Astrocyte (in vitro differentiated cells and primary cell): ENCODE measurements at places on chromosomes 7 and 10. TPM values are rescaled to one million over a fixed set of nuclear protein-coding genes. Genes with fewer than 3 reads are reported as not detected.
A peak's percentile ranks its signal among the peaks of the same experiment; 100 is the strongest.

DNA sequence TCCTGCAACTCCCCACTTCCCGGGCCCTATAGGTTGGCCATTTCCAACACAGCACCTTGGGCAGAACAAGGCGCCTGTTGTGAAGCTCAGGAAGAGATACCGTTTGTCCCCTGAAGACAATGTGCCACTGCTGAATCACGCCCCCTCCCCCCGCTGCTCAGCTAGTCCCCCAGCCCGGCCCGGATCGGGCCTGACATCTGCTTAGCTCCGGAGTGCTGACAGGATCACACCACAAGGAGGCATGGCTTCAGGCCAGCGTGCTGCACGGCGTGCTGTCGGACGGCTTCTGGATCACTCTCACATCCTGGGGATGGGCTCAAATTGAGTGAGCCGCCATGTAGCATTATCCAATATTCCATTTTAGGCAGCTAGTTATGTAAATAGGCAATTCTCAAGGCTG is 62.1 kb upstream of the EFCAB10 start:
- H3K27ac ChIP-seq: no peak overlapping the region
- no peak overlapping the region for H3K4me3 ChIP-seq
- H3K4me1 ChIP-seq: peaks cover 4% of the 10 kb centered on the region
- H3K36me3 ChIP-seq: no peaks in the 10 kb centered on the region
- H3K27me3 ChIP-seq: peaks cover 4% of the 10 kb centered on the region

Gene RAMP3
- total RNA-seq: not detected in 2 replicates

DNA sequence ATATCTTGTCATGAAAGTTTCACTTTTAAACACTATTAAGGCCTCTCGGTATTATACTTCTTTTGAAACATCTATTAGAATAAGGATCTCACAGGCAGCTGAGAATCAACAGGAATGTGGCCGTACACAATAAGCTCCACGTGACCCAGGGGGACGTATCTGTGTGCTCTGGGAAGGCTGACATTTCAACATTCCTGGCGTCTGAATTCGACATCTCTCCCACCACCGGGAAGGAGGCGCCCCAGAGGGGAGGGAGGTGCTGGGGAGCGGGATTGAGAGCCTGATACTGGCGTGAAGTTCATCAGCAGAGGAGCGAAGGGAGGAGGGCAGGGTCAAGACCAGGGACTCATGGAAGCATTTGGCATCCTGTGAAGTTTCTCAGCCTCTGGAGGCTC is 401.3 kb downstream of the DNAJB6 start:
- H3K27ac ChIP-seq: no peak overlapping the region
- H3K36me3 ChIP-seq: no peaks in the 10 kb centered on the region
- DNase-seq: peak; percentile 20
- no peak overlapping the region for H3K4me3 ChIP-seq

DNA sequence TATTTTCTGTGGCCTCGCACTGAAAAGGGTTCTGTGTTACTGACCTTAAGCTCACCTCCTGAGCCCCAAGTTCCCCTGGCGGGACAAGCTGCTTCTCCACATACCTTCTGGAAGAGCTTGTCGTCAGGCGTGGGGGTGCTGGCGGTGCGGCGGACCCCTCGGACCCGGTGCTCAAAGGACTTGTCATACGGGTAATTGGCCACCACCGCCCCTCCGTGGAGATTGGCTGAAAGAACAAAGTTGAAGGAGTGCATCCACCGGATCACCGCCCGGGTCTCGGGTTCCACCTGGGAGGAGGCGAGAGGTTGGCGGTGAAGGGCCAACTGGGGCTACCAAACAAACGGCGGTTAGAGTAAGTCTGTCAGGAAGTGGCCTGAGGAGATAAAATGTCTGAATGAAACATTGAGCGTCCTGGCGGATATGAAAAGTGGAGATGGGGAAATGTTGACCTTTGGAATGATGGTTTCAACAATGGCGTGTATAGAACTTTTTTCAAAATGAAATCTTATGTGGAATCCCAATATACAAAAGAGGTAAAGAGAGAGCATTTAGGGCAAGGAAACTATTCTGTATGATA is 16.5 kb downstream of the CPN1 start:
- no peak overlapping the region for H3K4me3 ChIP-seq
- H3K27me3 ChIP-seq: no peaks in the 10 kb centered on the region
- H3K27ac ChIP-seq: no peak overlapping the region
- no peaks in the 10 kb centered on the region for H3K36me3 ChIP-seq

Gene C1GALT1
- total RNA-seq: 38.6 and 40.0 TPM in 2 replicates

Gene TRPV5
- total RNA-seq: not detected in 2 replicates

DNA sequence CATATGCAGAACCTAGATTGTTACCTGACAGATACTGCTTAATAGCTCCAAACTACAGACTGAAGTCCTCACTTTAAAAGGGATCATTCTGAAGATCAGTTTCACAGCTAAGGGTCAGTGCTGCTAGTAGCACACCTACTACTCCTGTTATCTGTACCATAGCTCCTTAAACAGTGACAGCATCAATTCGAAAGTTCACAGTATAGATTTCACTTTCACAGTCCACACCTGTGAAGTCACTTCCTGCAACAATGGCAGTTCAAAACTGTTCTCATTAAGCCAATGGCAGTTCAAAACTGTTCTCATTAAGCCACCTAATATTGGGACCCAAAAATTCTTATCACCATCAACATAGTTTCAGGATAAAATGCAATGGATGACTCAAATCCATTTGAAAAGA is 10.7 kb upstream of the FHIP2A start:
- H3K4me3 ChIP-seq: no peak overlapping the region
- DNase-seq: no peak
- H3K27ac ChIP-seq: no peak overlapping the region
- H3K27me3 ChIP-seq: no peaks in the 10 kb centered on the region
- H3K36me3 ChIP-seq: no peaks in the 10 kb centered on the region

GRCh38 chr10:79382491-79382941 is 35.2 kb downstream of the PPIF start:
- no peaks in the 10 kb centered on the region for H3K27me3 ChIP-seq
- H3K36me3 ChIP-seq: peaks cover under 1% of the 10 kb centered on the region
- H3K4me1 ChIP-seq: peaks cover 24% of the 10 kb centered on the region
- DNase-seq: no peak
- H3K4me3 ChIP-seq: no peak overlapping the region

Gene SPAM1
- total RNA-seq: not detected in 2 replicates

Gene SPDYE1
- not detected in 2 replicates for total RNA-seq

Gene MAGI2
- total RNA-seq: 5.4 and 5.8 TPM in 2 replicates

- H3K27ac ChIP-seq: peak overlapping the region; percentile 9
- peaks cover 17% of the 10 kb centered on the region for H3K4me1 ChIP-seq
- H3K4me3 ChIP-seq: no peak overlapping the region
- H3K36me3 ChIP-seq: peaks cover 3% of the 10 kb centered on the region
These were observed 10.8 kb downstream of the ANXA11 start for GRCh38 chr10:80194373-80195045.

- peak overlapping the region; percentile 30 for H3K27ac ChIP-seq
- no peaks in the 10 kb centered on the region for H3K27me3 ChIP-seq
- peaks cover 10% of the 10 kb centered on the region for H3K4me1 ChIP-seq
- no peak overlapping the region for H3K4me3 ChIP-seq
These were observed 11.3 kb downstream of the GNAI1 start for GRCh38 chr7:80145780-80146422.

DNA sequence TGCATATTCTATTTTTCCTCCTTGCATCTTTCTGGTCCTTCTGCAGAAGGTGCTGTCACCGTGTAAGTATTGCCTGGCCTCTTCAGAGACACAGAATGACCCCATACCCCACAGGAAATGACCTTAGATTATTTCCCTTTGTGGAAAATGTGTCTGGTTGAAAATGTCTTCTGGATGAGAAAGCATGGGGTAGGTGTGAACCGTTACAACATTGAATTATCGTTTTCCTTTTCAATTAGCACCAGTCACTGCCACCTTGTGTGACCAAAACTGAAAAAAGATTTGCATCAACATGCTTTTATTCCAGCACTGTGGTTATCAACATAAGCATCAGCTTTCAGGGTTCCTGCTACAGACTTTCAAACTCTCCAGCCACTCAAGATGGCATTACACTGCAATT is 58.0 kb upstream of the CELF2 start:
- no peak overlapping the region for H3K27ac ChIP-seq
- no peaks in the 10 kb centered on the region for H3K4me1 ChIP-seq
- H3K36me3 ChIP-seq: no peaks in the 10 kb centered on the region
- no peaks in the 10 kb centered on the region for H3K27me3 ChIP-seq

GRCh38 chr7:47827351-47827756 is 120.9 kb downstream of the PKD1L1 start:
- no peak for DNase-seq
- peaks cover 3% of the 10 kb centered on the region for H3K27me3 ChIP-seq
- H3K36me3 ChIP-seq: no peaks in the 10 kb centered on the region
- no peak overlapping the region for H3K27ac ChIP-seq
- no peaks in the 10 kb centered on the region for H3K4me1 ChIP-seq

DNA sequence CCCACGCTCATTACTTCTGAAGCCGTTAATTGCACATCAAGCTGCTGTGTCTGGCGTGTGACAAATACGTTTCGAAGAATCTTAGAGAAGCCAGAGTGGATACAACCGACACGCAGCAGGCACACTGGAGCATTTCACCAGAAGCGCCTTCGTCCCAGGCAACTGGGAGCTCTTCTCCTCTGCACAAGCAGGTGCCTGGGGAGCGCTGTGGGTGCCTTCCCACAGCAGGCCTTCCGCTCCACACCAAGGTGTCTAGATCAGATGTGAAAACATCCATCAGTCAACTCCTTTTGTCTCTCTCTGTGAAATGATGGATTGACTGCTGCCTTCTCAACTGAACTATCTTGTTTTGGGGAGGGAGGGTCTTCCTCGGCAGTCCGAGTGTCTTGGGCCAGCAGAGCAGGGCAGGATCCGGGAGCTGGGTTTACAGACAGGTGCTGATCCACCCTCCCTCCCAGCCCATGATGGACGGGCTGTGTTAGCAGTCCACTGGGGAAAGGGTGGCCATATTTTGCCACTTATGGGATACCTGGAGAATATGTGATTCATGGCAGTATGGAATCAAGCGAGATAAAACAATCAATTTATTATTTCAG is 326.3 kb downstream of the TCERG1L start:
- H3K36me3 ChIP-seq: no peaks in the 10 kb centered on the region
- no peak overlapping the region for H3K27ac ChIP-seq
- no peak overlapping the region for H3K4me3 ChIP-seq
- no peaks in the 10 kb centered on the region for H3K27me3 ChIP-seq
- no peaks in the 10 kb centered on the region for H3K4me1 ChIP-seq

Gene C10orf143
- 0.73 and 0.82 TPM in 2 replicates for total RNA-seq

Gene SEC61G
- 280 TPM in 2 replicates for total RNA-seq

GRCh38 chr10:70699659-70700174 is 27.4 kb downstream of the ADAMTS14 start:
- H3K4me3 ChIP-seq: no peak overlapping the region
- DNase-seq: no peak
- no peaks in the 10 kb centered on the region for H3K27me3 ChIP-seq
- peaks cover 8% of the 10 kb centered on the region for H3K36me3 ChIP-seq
- H3K4me1 ChIP-seq: peaks cover 9% of the 10 kb centered on the region

Gene TCF7L2
- total RNA-seq: 52.1 and 52.4 TPM in 2 replicates

Gene POLR2J2
- total RNA-seq: 3.1 and 3.6 TPM in 2 replicates

GRCh38 chr10:92131275-92131820 is 159.5 kb downstream of the CPEB3 start:
- H3K4me3 ChIP-seq: no peak overlapping the region
- H3K4me1 ChIP-seq: no peaks in the 10 kb centered on the region
- DNase-seq: no peak

Gene SLC26A4
- 0.57 and 0.91 TPM in 2 replicates for total RNA-seq

DNA sequence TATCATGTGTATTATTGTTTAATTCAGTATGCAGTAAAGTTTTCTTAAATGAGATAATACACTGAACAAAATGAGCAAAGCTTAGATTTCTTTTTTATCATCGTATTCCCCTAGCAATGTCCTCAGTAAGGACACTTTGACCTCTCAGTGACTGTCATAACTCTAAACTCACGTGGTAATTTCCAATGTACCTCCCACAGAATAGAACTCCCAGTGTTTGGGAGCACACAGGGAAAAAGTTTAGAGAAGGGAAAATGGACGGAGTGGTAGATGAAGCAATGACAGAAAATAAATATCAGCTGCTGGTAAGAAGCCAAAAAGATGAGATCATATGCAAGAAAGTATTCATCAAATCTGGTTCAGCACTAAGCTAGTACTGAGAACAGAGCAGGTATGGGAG is 758.6 kb upstream of the KCND2 start:
- no peaks in the 10 kb centered on the region for H3K4me1 ChIP-seq
- no peaks in the 10 kb centered on the region for H3K36me3 ChIP-seq
- no peak overlapping the region for H3K27ac ChIP-seq
- H3K27me3 ChIP-seq: no peaks in the 10 kb centered on the region
- no peak overlapping the region for H3K4me3 ChIP-seq

DNA sequence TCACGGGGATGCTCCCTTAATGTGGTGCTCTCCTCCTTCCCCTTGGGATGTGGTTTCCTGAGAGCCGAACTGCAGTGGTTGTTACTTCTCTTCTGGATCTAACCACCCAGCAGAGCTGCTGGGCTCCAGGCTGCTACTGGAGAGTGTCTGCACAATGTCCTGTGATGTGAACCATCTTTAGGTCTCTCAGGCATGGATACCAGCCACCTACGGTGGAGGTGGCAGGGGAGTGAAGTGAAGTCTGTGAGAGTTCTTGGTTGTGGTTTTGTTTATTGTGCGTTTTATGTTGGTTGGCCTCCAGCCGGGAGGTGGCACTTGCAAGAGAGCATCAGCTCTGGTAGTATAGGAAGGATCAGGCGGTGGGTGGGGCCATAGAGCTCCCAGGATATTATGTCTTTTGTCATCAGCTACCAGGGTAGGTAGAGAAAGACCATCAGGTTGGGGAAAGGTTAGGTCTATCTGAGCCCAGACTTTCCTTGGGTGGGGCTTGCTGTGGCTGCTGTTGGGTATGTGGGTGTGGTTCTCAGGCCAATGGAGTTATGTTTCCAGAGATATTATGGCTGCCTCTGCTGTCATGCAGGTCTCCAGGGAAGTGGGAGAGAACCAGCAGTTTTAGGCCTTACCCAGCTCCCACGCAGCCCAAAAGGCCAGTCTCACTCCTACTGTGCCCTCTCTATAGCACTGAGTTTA is 87.9 kb downstream of the KIF20B start:
- H3K36me3 ChIP-seq: no peaks in the 10 kb centered on the region
- no peaks in the 10 kb centered on the region for H3K4me1 ChIP-seq
- no peak overlapping the region for H3K27ac ChIP-seq

- H3K4me1 ChIP-seq: no peaks in the 10 kb centered on the region
- H3K27ac ChIP-seq: no peak overlapping the region
- H3K27me3 ChIP-seq: no peaks in the 10 kb centered on the region
These were observed 128.8 kb downstream of the PTPRN2 start for GRCh38 chr7:158458716-158459282.

DNA sequence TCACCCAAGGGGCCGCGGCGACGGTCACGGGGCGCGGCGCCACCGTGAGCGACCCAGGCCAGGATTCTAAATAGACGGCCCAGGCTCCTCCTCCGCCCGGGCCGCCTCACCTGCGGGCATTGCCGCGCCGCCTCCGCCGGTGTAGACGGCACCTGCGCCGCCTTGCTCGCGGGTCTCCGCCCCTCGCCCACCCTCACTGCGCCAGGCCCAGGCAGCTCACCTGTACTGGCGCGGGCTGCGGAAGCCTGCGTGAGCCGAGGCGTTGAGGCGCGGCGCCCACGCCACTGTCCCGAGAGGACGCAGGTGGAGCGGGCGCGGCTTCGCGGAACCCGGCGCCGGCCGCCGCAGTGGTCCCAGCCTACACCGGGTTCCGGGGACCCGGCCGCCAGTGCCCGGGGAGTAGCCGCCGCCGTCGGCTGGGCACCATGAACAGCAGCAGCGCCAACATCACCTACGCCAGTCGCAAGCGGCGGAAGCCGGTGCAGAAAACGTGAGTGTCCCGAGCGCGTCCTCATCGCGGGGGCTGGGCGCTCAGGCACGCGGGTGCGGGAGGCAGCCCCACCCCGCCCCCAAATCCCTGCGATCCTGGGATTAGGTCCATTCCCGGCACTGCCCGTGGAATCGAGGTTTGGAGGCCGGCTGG is 509 bp downstream of the AHR start:
- H3K27ac ChIP-seq: peak overlapping the region; percentile 57
- H3K36me3 ChIP-seq: no peaks in the 10 kb centered on the region
- no peaks in the 10 kb centered on the region for H3K27me3 ChIP-seq
- H3K4me3 ChIP-seq: peak overlapping the region; percentile 87

- peak overlapping the region; percentile 97 for H3K4me3 ChIP-seq
- H3K36me3 ChIP-seq: peaks cover 12% of the 10 kb centered on the region
- DNase-seq: peak; percentile 54
These were observed 744 bp downstream of the PPRC1 start for GRCh38 chr10:102133373-102134195.
